Stimulated activated CD8-positive, alpha-beta memory T cell treated with anti-CD3 and anti-CD28 coated beads, Interleukin-7, amount 100 ng/mL, for 4 hours (primary cell): ENCODE measurements at places on chromosomes 16 and 17.

DNA sequence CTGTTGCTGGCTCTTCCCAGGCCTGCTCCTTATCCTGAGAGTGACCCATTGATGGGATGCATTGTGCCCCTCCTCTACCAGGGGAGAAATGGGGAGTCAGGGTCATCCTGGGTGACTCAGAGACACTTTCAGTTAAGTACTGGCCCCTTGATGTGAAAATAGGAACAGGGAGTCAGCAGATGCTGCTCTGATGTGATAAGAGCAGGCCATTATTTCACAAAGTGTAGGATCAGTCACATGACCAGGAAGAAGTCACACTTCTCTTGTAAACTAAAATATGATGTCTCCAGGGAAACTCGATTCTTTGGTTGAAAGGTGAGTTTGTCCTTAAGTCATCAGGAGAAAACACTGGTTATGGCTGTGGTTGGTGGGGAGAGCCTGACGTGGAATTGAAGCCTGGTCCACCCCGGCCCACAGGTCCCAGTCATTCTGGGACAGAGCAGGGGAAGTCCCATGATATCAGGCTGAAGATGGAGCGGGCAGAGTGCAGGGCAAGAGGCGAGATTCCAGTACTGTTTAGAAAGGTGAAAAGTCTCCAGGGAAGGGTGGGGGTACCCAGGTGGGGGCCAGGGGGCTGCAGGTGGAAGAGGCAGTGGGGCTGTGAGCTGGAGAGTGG, 88.6 kb upstream of the NLRP1 start:
- DNase-seq = no peak

- DNase-seq = no peak
Observed at GRCh38 chr16:75311383-75311938, 60.0 kb upstream of the BCAR1 start.

DNA sequence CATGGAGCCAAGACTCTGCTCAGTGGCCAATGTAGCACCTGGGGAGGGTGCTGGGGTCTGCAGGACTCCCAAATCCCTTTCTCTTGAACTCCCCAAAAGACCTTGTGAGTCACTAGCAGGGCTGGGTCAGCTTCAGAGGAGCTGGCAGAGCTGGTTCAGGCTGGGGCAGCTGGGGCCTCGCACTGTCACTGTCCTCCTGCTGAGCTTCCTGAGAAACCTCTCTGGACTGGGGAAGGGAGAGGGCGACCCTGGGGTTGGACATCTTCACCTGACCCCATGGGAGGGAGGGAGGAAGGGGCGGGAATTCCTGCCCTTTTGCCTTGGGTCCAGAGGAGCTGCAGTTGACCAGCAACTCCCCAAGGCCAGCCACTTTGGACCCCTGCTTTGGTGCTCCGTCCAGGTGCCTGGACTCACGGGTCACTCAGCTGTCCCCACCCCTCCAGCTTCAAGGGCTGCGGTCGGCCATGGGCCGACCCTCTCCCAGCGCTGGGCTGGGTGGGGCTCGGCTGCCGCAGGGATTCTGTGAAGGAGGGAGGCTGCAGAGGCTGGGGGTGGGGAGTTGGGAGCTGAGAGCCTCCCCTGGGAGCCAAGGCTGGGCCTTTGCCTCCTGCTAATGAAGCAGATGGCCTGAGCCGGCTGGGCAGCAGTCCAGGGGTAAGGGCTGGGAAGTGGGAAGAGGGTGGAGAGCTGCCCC, 9.2 kb downstream of the FMNL1 start:
- no peak for DNase-seq

GRCh38 chr16:26645614-26646013, 421.1 kb upstream of the C16orf82 start:
- DNase-seq = peak; percentile 7

DNA sequence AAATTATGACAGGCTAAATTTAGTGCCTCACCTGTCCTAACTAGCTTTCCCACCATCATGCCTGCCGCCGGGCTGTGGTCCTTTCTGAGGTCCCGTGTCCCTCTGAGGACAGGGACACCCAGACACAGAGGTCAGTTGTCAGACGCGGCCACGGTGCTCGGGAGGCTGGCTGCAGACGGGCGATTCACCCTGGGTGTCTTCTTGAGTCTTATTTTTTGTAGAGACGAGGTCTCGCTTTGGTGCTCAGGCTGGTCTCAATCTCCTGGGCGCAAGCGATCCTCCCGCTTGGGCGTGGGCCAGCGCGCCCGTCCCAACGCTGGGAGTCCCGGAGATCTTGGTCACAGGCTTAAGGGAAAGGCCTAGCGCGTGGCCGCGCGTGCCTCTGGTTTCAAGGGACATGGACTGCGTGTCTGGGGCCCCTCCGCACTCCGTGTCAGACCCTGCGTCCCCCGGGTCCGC, 797 bp upstream of the RAB11FIP3 start:
- no peak for DNase-seq

GRCh38 chr16:6252541-6252940, 1080.1 kb upstream of the RBFOX1 start:
- DNase-seq = no peak

- peak; percentile 60 for DNase-seq
Observed at GRCh38 chr17:39174920-39175694, 9.1 kb upstream of the ARL5C start.

- no peak for DNase-seq
Observed at GRCh38 chr16:3458278-3458851, 14.9 kb downstream of the NAA60 start.
